ENCODE measurements at places on chromosomes 16 and 17. TPM values are rescaled to one million over a fixed set of nuclear protein-coding genes. Genes with fewer than 3 reads are reported as not detected.

GRCh38 chr17:61065263-61065773 is 334.3 kb upstream of the TBX2 start:
- no peaks in the 10 kb centered on the region for H3K27me3 ChIP-seq
- no peaks in the 10 kb centered on the region for H3K36me3 ChIP-seq
- 0 out of 2 replicates have a peak, but pooled peaks cover 4% of the 10 kb centered on the region for H3K4me1 ChIP-seq
- DNase-seq = no peak

DNA sequence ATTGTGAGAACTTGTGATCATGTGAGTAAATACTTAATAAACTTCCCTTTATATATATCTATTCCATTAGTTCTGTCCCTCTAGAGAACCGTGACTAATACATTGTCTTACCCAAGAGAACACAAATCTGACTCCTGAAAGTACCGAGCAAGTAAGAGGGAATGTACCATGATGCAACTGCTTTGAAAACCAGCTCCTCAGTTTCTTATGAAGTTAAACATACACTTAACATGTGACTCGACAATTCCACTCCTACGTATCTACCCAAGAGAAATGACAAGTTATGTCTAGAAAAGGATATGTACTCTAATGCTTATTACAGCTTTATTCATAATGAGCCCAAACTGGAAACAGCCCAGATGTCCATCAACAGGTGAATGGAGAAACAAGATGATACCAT is 8.8 kb upstream of the GJD3 start:
- no peak overlapping the region for H3K27ac ChIP-seq
- peaks cover 12% of the 10 kb centered on the region for H3K4me1 ChIP-seq
- no peaks in the 10 kb centered on the region for H3K27me3 ChIP-seq
- no peaks in the 10 kb centered on the region for H3K36me3 ChIP-seq

DNA sequence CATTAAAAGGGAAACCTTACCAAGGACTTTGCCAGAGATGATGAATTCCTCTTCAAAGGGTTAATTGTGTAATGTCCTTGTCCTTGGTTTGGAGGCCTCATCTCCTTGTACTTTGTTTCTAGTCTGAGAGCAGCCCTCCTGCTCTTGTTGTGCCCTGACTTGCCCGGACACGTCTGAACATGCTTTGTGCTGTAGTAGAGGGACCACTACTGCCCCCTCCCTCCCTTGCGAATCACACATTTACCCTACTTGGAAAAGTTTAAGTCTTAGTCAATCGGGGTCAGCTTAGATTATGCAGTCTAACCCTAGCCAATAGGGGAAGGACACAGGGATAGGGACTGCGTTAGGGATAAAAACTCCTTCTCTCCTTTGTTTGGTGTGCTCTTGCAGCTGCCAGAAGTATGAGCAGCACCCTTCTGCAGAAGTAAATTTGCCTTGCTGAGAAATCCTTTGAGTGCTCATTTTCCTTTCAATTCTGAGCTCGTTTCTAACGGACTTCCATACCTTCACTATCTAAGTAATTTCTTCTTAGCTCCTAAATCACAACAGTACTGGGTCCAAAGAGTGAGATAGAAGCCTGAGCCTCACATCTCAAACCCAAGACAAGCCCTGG is 26.4 kb upstream of the CLEC3A start:
- H3K4me1 ChIP-seq = no peaks in the 10 kb centered on the region
- no peak overlapping the region for H3K4me3 ChIP-seq
- H3K36me3 ChIP-seq = no peaks in the 10 kb centered on the region
- H3K27ac ChIP-seq = no peak overlapping the region

- no peak overlapping the region for H3K27ac ChIP-seq
- H3K4me3 ChIP-seq = no peak overlapping the region
- no peak for DNase-seq
- no peaks in the 10 kb centered on the region for H3K36me3 ChIP-seq
- no peaks in the 10 kb centered on the region for H3K4me1 ChIP-seq
These were observed 65.8 kb downstream of the ELAC2 start for GRCh38 chr17:12952012-12952411.

The RNU2-1 gene
- total RNA-seq = 4,274 TPM

The GH1 gene
- not detected for total RNA-seq

All from PC-9 (cell line).